ENCODE measurements at places on chromosomes 1 and 21. TPM values are rescaled to one million over a fixed set of nuclear protein-coding genes. Genes with fewer than 3 reads are reported as not detected.

- DNase-seq = no peak
Observed at GRCh38 chr1:39404876-39405275, 86.6 kb upstream of the BMP8A start.

MIXL1 gene
- 1.1 TPM for polyA plus RNA-seq

CLCA2 gene
- polyA plus RNA-seq = 0.18 TPM

- no peak for DNase-seq
Observed at GRCh38 chr1:21436488-21437340, 3.2 kb upstream of the NBPF3 start.

- no peak for DNase-seq
Observed at GRCh38 chr1:18413541-18414305, 67.0 kb upstream of the KLHDC7A start.

MROH9 gene
- 1.2 TPM for polyA plus RNA-seq
